Activated T-cell treated with anti-CD3 and anti-CD28 coated beads, Interleukin-2, amount 50 U/mL, for 72 hours (primary cell): ENCODE measurements at places on chromosomes 6 and 20.

- peak; percentile 6 for DNase-seq
These were observed 260.6 kb downstream of the PRL start for GRCh38 chr6:22036275-22036674.

DNA sequence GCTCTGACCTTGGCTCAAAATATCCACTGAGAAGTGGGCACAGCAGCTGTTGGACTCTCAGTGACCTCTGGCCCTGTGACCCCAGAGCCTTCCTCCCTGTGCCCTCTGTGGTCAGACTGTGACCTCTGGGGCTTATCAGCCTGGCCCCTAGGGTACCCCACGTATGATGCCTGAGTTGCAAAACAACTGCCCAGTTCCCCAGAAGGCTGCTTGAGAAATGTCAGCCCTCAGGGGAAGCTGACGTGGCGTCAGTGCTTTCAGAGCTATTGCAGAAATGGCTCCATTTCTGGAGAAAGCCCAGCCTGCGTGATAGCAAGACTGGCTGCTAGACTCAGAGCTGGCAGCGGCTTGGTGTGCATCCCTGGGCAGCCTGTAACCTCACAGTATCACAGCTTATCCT is 31.5 kb upstream of the TGM2 start:
- DNase-seq = no peak

DNA sequence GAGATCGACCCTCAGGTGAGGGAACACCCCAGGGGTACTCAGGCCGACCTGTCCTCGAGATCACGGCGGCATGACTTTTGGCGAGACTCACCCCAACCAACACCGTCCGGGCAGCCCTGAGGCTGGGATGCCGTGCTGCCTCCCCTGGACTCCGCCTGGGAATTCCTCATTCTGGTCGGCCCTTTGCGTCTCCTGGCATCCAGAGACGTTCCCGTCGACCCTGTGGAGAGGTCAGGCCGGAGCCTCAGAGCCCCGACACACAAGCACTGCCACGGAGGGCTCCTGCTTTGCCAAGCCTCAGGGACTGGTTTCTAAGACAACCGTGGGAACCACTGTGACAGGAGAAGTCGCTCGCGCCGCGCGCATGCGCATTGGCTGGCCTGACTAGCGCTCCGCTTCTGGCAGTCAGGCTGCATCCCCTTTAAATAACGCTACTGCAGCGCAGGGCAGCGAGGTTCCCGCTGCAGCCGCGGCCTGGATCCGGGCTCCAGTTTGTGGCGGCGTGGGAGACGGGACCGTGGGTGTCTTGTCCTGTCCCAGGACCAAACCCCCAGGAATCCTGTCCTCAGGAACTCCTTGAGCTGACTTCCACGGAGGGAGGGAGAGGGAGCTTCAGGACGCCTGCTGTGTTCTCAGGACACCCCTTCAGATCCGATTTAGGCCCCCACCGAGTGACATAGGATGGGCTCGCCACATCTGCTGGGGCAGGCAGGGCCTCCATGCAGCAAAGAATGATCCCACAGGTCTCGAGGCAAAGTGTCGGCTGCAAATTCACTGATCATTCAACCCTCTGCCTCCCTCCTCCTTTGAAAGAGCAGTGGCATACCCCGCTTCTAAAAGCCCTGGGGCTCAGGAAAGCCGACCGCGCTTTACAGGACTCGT is 163.2 kb upstream of the ZNF337 start:
- peak; percentile 80 for DNase-seq

GRCh38 chr6:153852481-153852880 is 186.6 kb upstream of the OPRM1 start:
- DNase-seq = no peak

DNA sequence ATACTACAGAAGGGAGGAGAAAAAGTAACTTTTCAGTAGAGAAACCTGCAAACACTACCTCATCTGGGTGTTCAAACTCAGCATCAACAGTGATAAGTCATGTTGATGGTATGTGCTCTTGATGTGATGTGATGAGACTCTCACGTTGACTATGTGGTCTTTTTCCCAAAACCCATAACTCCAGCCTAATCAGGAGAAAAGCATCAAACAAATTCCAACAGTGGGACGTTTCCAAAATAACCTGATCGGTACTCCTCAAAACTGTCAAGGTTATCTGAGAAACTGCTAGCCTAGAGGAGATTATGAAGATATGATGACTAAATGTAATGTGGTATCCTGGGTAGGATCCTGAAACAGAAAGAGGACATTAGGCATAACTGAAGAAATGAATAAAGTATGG is 41.9 kb upstream of the TAB2 start:
- DNase-seq = no peak

DNA sequence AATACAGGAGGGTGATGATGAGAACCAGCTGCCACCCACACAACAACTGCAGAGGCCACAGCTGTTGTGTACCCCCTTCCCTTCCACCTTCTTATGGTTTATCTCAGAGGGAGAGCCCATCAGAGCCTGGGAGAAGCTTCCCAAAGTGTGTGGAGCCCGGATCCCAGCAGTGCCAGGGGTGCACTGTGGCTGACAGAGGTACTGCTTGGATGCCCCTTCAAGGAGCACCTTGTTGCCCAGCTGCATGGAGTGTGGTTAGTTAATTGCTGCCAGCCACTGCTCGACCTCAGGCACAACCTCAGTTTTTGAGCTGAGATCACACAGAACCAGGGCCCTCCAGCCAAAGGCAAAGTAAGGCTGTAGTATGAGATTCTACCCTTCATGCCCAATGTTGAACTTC is 13.0 kb downstream of the PI3 start:
- DNase-seq = no peak

DNA sequence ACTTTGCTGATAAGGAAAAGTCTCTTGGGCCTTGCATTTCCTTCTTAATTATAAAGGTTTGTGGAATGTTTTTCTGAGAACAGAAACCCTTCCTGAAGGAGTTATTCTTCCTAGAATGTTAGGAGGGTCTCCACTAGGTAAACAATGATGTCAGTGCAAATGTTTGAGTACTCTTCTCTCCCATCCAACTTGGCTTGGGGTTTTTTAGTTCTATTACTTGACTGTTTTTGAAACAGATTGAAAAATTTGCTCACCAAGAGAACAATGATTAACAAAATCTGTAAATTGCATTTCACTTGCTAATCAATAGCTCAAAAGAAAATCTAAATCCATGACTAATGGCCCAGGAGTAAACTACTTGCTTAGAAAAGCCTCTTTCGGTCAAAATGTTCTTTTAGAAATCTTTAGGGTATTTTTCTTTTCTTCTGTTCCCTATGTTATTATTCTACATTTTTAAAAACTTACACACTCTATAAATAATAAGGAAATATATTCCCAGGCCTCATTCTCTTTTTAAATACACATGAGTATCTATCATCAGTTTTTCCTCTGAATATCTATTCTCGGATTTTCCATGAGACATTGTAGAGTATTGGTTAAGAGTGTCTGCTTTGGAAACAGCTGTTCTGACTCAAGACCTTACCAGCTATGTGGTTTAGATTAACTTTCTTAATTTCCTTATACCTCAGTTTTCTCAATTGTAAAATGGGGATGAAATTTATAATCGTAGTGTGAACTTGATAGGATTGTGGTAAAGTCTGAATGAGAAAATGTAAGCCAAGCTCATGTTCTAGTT is 234.2 kb upstream of the CITED2 start:
- DNase-seq = no peak

DNA sequence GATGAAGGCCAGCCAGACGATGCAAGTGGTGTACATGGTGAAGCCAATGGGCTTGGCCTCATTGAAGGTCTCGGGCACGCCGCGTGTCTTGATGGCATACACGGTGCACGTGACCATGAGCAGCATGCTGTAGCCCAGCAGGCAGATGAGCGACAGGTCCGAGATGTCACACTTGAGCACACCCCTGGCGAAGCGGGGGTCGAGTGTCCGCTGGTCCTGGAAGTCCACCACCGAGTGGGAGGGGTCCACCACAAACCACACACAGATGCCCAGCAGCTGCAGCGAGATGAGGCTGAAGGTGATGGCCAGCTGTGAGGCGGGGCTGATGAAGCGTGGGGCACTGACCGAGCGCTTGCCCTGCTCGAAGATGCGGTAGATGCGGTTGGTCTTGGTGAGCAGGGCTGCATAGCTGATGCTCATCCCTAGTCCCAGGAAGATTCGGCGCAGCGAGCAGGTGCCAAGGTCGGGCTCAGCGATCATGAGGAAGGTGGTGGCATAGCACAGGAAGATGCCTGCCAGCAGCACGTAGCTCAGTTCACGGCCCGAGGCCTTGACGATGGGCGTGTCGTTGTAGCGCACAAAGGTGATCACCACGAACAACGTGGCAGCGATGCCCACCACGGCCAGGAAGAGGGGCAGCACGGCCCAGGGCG is 110.1 kb downstream of the GRM4 start:
- no peak for DNase-seq

GRCh38 chr6:13235339-13235738 is 93.0 kb downstream of the TBC1D7 start:
- DNase-seq = no peak

- DNase-seq = no peak
These were observed 176.7 kb downstream of the LAMA2 start for GRCh38 chr6:129059650-129060049.

GRCh38 chr6:113650610-113650979 is 206.6 kb upstream of the MARCKS start:
- no peak for DNase-seq

GRCh38 chr6:13395272-13396237 is 67.2 kb upstream of the TBC1D7 start:
- no peak for DNase-seq

- DNase-seq = no peak
These were observed 301.8 kb upstream of the AGPAT4 start for GRCh38 chr6:161575523-161576254.

GRCh38 chr6:13908955-13909381 is 15.8 kb upstream of the RNF182 start:
- DNase-seq = peak; percentile 46

DNA sequence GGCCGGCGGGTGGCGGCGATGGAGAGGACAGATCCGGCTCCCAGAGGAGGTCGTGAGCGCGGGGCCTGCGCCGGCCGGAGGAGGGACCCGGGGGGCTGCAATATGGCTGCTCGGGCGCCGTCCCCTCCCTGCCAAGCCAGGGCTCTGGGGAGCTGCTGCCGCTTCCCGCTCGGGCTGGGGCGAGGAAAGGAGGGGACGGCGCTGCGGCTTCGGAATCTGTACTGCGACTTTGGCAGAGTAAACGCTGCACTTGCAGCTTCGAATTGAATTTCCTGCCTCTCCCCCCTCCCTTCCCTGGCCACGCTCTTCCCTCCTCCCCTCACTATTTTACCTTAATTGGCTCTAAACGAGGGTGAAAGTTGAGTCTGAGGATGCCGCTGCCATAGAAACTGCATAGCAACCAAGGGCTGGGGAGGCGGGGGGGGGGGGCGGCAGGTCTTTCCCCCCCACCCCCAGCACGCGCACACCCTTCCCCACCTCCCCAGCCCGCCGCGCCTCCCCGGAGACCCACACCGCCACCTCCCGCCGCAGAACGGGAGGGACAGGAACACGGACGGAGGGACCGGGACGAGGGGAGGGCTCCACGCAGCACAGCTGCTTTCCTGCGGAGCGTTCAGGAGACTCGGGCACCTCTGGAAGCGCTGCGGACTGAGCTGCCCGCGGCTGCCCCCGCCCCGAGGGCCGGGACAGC is 93.9 kb downstream of the RNASET2 start:
- DNase-seq = peak; percentile 13

GRCh38 chr6:19999319-20000191 is 162.4 kb downstream of the ID4 start:
- DNase-seq = peak; percentile 14

DNA sequence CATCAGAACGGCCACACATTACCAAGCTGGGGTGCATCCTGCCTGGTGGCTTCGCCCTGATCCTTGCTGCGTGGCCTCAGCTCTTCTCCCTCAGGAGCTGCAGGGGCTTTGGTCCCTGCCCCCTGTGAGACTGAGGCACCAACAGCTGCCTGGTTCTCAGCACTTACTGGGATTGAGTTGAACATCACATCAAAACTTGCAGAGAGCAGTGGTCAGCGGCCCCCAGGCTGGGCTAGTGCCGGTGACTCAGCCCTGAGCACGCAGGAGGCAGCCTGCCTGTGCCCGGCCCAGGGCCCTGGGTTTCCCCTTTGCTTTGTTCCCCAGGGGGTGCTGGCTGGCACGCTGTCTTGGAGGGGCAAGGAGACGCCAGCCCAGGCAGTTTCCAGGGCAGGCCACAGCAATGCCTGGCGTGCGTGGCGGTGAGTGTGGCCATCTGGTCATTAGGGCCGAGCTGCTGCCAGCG is 63.3 kb downstream of the DLL1 start:
- no peak for DNase-seq
